ENCODE measurements at places on chromosomes 7 and 10. TPM values are rescaled to one million over a fixed set of nuclear protein-coding genes. Genes with fewer than 3 reads are reported as not detected.

DNA sequence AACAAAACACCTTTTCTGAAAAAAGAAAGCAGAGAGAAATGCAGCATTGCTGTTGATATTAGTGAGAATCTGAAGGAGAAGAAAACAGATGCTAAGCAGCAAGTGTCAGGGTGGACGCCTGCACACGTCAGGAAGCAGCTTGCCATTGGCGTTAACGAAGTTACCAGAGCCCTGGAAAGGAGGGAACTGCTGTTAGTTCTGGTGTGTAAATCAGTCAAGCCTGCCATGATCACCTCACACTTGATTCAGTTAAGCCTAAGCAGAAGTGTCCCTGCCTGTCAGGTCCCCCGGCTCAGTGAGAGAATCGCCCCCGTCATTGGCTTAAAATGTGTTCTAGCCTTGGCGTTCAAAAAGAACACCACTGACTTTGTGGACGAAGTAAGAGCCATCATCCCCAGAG, 6.4 kb downstream of the RPP38 start:
- DNase-seq, result no peak

- DNase-seq, result no peak
Measured at GRCh38 chr7:43677864-43678263, 51.5 kb downstream of the COA1 start.

- DNase-seq, result peak; percentile 75
Measured at GRCh38 chr10:2978111-2978510, 89.2 kb upstream of the PFKP start.

DNA sequence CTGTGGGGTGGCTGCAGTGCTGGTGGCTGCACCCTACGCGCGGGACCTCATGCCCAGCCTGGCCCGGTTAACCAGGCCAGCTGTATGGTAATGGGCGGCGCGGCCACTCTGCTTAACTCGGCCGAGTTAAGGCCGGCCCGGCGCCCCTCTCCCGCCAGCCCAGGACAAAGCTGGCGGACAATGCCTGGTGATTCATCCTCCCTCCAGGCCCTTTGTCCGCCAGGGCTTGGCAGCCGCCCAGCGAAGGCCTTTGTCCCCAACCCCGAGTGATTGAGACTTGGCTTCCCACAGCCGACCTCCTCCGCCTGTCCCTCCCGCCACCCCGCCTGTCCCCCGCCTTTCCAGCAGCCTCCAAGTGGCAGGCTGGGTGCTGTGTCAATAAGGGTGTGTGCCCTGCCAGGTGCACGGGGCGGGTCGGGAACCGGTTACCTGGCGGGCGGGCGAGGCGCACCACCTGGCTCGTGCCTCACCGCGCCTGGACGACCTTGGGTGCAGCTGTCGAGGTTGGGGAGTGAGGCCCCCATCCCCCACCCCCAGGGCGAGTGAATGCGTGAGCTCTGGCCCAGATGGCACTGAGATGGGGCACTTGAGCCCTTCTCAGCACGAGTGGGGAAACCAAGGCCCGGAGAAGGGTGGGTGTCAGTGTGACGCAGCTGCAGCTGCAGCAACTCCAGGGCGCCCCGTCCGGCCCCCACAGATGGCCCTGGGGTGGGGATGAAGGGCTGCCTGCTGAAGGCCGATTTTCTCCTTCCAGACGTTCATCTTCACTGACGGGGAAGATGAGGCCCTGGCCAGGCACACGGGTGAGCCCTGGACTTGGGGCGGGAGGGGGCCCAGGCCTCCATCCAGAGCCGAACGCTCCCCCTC, 4.6 kb downstream of the LFNG start:
- peak; percentile 66 for DNase-seq

GRCh38 chr10:74417397-74417796, 266.4 kb downstream of the ADK start:
- DNase-seq, result no peak

DNA sequence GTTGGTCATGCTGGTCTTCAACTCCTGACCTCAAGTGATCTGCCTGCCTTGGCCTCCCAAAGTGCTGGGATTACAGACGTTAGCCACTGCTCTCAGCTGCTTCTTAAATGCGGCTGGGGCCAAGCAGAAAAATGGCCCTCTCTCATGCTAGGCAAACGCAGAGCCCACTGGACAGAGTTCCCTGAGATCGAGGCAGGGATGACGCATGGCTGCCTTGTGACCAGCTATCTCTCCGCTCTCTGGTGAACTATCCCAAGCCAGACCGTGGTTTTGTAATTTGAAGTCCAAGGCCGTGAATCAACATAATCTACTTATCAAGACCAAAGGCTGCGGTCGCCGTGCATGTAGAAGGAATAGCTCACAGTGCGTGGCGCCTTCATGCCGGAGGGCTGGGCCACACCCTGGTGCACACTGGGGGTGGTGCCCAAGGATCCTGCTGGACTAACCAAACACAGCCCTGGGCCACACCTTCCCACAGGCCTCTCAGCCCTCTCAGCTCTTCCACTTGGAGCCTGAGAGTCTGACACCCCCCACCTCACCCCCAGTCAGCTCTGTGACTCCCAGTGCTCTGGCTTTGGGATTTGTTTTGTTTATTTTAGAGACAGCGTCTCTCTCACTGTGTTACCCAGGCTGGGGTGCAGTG, 88.1 kb upstream of the CUX1 start:
- DNase-seq, result peak; percentile 84

DNA sequence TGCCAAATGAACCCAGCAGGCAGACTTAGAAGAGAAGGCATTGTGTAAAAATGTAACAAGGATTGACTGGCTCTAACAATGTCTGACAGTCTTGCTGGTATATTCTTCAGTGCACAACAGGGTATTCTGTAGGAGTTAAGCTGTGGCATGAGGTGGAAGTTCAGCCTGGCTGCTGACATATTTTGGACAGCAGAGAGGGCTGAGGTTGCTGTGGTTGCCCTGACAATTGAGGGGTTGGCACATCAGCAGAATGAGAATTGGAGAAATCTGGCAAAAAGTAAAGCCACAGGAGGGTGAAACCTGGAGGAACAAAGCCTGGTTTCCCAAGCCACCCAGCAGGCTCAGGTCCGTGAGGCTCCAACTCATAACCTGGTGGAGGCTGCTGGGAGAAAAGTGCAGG, 220.2 kb downstream of the JAZF1 start:
- DNase-seq, result no peak

DNA sequence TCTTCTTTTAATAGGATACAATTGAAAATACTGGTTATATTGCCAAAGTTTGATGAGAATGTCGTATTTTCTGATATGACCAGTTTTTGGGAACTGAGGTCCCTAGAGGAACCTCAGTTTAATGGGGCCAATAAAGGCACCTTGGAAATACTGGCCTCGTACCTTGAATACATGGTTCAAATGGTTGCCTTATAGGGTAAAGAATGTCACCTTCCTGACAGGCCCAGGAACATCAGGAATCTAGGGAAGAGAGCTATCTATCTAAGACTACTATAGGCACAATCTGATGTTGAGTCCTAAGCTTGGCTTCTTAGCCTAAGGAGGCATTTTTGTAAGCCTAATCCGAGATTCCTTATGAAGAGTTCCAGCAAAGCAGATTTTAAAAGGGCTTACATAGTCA, 9.3 kb downstream of the SHTN1 start:
- DNase-seq, result no peak

GRCh38 chr7:22016507-22016906, 70.8 kb upstream of the CDCA7L start:
- DNase-seq, result no peak

GRCh38 chr10:94402843-94403379, 570 bp downstream of the TBC1D12 start:
- no peak for DNase-seq

The PCDH15 gene
- not detected for polyA plus RNA-seq

Data from A549 (cell line).